NAMALWA (cell line): ENCODE measurements at places on chromosomes 4 and X.
A peak's percentile ranks its signal among the peaks of the same experiment; 100 is the strongest.

DNA sequence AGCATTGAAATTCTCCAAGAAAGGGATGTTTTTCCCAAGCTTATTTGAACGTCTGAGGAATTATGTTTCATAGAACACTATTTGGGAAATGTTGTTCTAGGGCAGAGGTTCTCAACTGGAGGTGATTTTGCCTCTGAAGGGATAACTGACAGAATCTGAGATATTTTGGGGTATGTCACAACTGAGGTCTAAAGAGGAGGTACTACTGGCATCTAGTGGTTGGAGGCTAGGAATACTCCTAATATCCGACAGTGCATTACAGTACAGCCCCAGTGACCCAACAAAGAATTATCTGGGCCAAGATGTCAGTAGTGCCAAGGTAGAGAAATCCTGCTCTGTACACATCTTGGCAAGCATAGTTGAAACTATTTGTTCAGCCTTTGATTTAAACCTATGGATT is 6.4 kb downstream of the HSPA4L start:
- peak; percentile 57 for DNase-seq

- DNase-seq = no peak
Measured at GRCh38 chr4:43682551-43682950, 766.1 kb downstream of the KCTD8 start.

GRCh38 chr4:1192091-1192492 is 19.7 kb upstream of the SPON2 start:
- DNase-seq = no peak

GRCh38 chr4:113899271-113900070 is 80.0 kb downstream of the ARSJ start:
- DNase-seq = peak; percentile 11

DNA sequence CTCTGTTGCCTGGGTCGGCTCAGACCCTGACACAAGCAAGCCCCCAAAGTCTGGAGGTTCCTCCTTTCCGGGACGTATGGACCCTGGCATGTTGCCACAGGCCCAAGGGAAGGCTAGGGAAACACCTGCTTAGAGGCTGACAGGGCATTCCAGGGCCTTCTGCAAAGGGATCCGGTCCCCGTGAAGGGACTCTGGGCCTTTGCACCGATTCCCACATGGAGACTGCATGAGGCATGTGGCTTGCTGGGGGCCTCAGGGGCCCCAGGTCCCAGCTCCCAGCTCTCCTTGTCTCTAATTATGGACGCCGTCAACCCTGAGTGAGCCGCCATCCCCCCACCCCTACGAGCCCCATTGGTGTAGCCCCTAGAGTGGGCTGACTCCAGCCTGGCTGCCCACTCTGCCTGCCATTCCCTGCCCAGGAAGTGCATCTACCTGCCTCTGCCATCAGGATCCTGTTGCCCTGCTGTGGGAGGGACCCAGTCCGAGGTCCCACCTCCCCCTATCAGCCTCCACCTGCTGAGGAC is 4.2 kb upstream of the RGS12 start:
- DNase-seq = no peak

- no peak for DNase-seq
Measured at GRCh38 chrX:137032841-137033773, 688 bp downstream of the GPR101 start.

- no peak for DNase-seq
Measured at GRCh38 chr4:81215931-81216330, 909 bp upstream of the PRKG2 start.

DNA sequence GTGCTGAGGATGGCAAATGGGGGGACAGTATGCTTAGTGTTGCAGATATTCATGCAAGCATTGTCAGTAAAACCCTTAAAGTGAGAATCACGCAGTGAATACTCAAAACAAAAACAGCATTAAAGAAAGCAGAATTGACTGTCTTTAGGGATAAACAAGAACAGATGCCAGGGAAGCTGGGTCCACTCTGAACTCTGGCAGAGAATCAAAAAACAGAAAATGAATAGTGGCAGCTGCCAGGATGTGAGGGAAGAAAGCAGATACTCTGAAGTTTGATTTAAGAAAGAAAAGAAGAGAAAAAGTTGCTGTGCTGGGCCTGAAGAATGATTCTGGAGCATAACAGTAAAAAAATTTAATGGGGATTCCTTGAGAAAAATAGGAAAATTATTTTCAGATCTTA is 131.5 kb downstream of the GABRA2 start:
- no peak for DNase-seq

- no peak for DNase-seq
Measured at GRCh38 chr4:38119668-38120385, 159.6 kb downstream of the PTTG2 start.

DNA sequence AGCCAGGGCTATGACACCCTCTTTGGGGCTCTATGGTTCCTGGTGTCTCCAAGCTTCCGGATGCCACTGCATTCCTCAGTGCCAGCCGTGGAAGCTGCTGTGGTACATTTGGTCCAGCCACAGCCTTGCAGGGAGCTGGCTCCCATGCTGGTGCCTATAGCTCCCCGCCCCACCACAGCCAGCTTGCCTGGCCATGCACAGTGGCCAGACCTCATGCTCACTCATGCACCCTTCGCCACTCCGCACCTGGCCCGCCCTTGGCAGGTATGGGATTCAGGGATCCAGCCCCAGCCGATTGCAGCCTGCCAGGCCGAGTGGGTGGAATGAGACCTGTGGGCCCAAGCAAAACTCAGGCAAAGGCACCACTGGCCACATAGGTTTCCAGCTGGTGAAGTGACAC is 354.8 kb downstream of the GRIA2 start:
- DNase-seq = no peak

- DNase-seq = no peak
Measured at GRCh38 chr4:183384516-183384915, 59.9 kb upstream of the CDKN2AIP start.

- DNase-seq = no peak
Measured at GRCh38 chr4:72119946-72120345, 88.1 kb downstream of the NPFFR2 start.

DNA sequence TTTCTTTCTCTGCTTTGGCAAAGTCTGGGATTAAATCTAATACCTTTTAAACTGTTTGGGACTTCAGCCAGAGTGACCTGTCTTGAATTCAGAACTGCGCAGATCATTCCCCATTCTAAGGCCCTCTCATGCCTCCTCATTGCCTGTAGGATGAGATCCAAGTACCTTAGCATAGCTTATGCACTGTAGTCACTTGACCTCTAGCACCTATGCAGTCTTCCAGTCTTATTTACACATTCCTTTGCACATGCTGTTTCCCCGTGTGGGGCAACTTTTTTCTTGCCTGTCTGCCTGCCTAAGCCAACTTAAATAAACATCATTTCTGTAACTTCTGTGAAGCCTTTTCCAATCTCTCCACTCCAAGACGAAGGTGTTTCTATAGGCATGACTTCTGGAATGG is 68.4 kb downstream of the AR start:
- DNase-seq = no peak

- no peak for DNase-seq
Measured at GRCh38 chr4:89283226-89284009, 24.2 kb downstream of the GPRIN3 start.

- DNase-seq = no peak
Measured at GRCh38 chr4:158016511-158016910, 156.3 kb downstream of the GASK1B start.

- no peak for DNase-seq
Measured at GRCh38 chrX:96410927-96411326, 273.7 kb upstream of the DIAPH2 start.
